ENCODE measurements at places on chromosomes 6 and 20. TPM values are rescaled to one million over a fixed set of nuclear protein-coding genes. Genes with fewer than 3 reads are reported as not detected.

BHLHE23 gene
- total RNA-seq = 0.38 TPM

EYS gene
- not detected for total RNA-seq

TRIM40 gene
- total RNA-seq = not detected

BPIFB2 gene
- not detected for total RNA-seq

TTPAL gene
- total RNA-seq = 14.0 TPM

MUCL3 gene
- total RNA-seq = 0.37 TPM

LGSN gene
- 0.19 TPM for total RNA-seq

APCDD1L gene
- total RNA-seq = 3.2 TPM

NOX3 gene
- not detected for total RNA-seq

FNDC11 gene
- 2.5 TPM for total RNA-seq

SLPI gene
- not detected for total RNA-seq

GSTA3 gene
- total RNA-seq = not detected

POLR3F gene
- 12.6 TPM for total RNA-seq

ARHGAP18 gene
- total RNA-seq = 4.5 TPM

SYNDIG1 gene
- 5.9 TPM for total RNA-seq

STK4 gene
- 33.8 TPM for total RNA-seq

NHSL1 gene
- total RNA-seq = 32.4 TPM

ZBTB12 gene
- total RNA-seq = 42.1 TPM

IPCEF1 gene
- total RNA-seq = 0.44 TPM

KCNQ5 gene
- total RNA-seq = 1.3 TPM

COX4I2 gene
- total RNA-seq = not detected

CRISP2 gene
- not detected for total RNA-seq

GMPR gene
- total RNA-seq = 1.2 TPM

EDN3 gene
- total RNA-seq = 0.17 TPM

Measured in H1 (cell line).